NCI-H1694 treated with DMSO at 0.1 percent for 48 hours (cell line): ENCODE measurements at places on chromosomes 2 and 18.

DNA sequence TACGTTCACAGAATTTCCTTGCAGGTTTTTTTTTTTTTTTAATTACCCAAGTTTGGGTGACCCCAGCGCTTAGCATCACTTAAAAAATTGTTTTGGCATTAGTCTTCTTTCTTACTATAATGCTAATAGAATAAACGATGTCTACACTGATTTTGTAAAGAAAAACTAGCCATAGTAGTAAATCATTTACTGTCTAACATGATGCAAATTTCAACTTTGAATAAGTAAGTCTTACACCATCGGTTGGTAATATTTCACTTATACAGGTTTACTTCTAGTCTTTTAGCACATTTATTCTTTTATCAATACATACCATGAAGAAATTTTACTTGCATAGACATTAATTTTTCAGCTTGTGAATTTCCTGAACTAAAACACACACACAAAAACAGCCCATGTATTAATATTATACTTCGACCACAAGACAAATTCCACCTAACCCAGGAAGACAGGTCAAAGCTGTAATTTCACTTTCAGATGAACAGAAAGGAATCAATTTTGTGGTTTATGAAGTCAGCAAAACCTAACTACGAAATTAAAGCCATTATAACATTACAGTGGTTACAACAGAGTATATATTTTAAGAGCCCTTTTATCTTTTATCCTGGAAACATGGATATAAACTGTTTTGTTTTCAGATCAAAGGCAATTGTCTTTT lies 1.9 kb downstream of the YES1 start:
- no peak for DNase-seq

DNA sequence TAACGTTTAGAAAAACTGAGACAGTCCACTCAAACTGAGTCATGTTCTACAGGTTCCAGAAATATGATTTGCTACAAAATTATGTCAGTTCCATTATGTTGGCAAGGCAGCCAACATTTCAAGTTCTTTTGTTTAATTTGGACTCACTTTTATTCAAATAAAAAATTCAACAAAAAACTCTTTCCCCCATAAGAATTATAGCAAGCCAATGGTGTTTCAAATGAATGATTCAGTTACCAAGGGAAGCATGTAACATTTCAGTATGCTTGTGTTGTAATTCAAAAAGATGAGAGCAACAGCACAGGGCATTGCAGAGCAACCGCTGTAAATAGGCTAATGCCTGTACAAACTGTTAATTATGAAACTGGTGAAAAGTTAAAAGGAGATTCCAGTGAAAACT lies 140.8 kb downstream of the FIGN start:
- no peak for DNase-seq

GRCh38 chr2:151946899-151947812 lies 118.9 kb upstream of the ARL5A start:
- DNase-seq: peak; percentile 28

GRCh38 chr2:235868224-235868623 lies 300.0 kb downstream of the GBX2 start:
- DNase-seq: no peak

DNA sequence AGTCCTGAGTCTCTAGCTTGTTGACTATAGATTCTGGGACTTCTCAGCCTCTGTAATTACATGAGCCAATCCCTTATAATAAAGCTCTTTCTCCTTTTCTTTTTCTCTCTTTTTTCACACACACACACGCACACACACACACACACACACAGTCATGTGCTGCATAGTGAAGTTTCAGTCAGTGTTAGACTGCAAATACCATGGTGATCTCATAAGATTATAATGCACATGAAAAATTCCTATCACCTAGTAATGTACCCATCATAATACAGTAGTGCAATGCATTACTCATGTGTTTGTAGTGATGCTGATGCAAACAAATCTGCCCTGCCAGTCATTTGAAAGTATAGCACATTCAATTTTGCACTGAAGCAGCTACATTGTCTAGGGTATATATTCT lies 558.2 kb downstream of the SUCLG1 start:
- no peak for DNase-seq

GRCh38 chr2:159200498-159200897 lies 86.0 kb downstream of the WDSUB1 start:
- DNase-seq: no peak
